NCI-H1417 treated with DMSO at 0.1 percent for 48 hours (cell line): ENCODE measurements at places on chromosomes 16 and 17.

DNA sequence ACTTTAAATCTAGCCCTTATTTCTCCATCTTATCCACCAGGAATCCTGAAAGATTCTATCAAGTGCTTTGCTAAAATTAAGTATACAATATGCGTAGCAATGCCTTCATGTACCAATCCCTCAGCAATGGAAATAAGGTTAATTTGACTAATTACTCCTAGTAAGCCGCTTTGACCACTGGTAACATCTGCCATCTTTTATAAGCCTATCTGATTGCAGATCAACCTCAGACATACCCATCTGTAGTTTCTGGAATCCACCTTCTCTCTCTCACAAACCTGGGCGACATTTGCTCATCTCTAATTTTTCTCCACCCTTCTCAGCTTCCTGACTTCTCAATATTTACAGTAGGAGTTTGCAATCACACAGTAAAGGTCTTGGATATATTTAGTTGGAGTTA is 138.8 kb upstream of the CRHR1 start:
- no peak for DNase-seq

GRCh38 chr16:68299571-68300453 is 10.9 kb downstream of the SLC7A6OS start:
- peak; percentile 63 for DNase-seq

DNA sequence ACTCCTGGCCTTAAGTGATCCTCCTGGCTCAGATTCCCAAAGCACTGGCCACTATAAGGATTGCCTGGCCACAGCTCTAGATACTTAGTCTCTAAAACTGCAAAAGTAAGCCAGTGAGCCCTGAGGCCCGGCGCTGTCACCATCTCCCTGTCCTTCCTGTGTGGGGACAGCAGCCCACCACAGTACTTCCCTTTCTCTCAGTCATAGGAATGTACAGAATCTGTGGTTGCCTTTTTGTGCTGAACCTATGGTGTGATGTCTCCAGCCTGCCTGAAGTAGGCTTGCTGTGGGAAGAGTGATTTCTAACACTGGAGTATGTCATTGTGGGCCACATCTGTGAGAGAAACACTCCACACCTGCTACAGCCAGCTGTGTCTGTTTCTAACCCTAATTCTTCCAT is 24.7 kb downstream of the NTAN1 start:
- DNase-seq: no peak

- DNase-seq: no peak
Measured at GRCh38 chr17:44376124-44376523, 12.5 kb upstream of the FAM171A2 start.

- no peak for DNase-seq
Measured at GRCh38 chr17:2054512-2055291, at the start of gene HIC1. TSS of gene HIC1 (plus strand) at chr17:2055103. CDS start at chr17:2056691, 1,588 bp downstream.

DNA sequence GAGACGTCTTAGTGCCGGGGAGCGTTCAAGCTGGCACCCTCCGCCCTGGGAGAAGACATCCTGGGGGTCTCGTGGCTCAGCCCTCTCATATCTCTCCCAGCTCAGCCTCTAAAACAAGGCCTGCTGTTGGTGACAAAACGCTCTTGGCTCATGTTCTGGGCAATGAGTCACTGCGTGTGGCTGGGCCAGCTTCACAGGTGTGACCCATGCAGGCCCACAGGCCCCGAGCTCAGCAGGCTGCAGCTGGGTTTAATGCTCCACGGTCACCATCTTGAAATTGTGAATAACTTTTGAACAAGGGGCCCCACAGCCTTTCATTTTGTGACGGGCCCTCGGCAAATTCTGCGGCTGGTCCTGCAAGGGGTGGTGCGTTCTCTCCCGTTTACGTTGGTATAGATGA is 22.4 kb downstream of the GAA start:
- DNase-seq: no peak

GRCh38 chr17:18986541-18987229 is 17.9 kb downstream of the FAM83G start:
- no peak for DNase-seq

DNA sequence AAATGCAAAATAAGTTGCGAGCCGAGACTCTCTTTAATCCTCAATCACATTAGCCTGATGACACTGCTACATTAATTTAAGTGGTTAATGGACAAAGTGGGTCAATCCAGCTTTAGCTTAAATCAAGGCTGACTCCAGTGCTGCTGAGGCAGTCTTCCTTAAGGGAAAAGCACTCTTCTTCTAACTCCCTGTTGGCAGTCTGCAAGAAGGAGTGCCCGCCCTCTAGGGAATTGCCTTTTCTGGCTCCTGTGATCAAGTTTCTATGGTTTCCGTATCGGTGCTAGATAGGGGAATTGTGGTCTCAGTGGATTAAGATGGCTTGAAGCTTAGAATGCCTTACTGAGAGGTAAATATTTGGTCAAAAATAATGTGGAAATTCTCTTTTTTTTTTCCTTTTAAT is 41.0 kb downstream of the HS3ST3B1 start:
- no peak for DNase-seq

DNA sequence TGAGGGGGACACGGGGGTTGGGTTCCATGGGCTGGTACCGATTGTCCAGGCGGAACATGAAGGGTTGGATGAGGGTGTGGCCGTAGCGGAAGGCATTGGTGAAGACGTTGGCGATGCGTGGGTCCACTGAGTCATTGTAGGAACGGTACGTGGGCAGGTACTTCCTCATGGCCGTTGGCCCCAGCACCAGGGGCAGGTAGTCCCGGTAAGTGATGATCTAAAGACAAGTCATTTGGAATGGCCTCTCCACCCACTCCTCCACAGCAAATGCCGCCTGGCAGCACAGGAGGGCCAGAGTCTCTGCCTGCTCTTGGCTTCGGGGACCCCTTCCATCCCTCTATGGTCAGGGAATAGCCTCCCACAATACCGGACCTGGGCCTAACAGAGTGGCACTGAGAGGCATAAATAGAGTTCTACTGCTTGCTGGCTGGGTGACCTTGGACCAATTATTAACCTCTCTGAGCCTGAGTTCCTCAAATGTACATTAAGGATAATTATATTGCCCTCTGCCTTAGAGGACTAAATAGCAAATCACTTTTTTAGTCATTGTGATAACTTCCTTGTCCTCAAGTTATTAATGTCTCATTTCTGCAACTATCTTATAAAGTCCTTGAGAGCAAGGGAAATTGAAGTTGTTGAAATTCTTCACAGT is 7.2 kb downstream of the MPO start:
- no peak for DNase-seq

DNA sequence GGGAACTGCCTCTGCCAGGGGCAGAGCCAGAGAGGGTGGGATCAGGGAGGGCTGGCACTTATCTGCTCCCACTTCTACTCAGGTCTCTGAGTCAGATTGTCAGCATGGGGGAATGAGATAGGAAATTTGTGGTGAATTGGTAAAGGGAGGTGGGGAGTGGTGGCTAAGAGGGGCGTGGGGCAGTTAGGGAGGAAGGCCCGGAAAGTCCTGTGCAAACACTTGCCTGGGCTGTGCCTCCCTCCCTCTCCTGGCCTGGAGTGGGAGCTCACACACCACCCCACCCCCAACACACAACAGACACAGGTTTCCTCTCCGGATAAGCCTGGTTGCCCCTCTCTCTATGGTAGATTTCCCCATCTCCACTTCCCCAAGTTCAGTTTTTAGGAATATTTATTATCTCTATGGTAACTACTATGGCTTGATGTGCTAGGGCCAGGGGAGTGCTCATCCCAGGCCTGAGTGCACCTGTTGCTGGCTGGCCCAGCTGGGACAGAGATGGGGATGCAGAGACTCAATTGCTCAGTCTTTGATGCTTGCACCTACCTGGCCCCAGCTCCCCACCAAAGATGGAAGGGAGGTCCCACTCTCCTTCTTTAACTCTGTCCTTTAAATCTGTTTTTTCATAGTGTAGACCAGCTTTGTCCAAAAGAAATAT is 2.7 kb downstream of the SPNS2 start:
- no peak for DNase-seq

DNA sequence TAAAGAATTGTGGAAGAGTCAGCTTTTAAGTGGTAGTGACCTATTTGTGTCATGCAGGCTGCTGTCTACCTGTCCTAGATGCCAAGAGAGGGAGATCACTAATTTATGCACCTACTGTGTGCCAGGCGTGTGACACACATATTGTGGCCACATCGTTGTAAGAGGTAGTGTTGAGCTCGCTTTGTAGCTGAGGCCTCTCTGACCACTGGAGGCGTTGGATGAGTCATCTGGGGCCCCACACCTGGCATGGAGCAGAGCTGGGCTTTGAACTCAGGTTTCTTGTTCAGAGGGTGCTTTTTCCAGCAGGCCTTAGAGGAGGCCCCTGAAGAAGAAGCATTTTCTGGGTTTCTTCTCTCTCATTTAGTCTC is 52.3 kb upstream of the LGALS9 start:
- DNase-seq: no peak

DNA sequence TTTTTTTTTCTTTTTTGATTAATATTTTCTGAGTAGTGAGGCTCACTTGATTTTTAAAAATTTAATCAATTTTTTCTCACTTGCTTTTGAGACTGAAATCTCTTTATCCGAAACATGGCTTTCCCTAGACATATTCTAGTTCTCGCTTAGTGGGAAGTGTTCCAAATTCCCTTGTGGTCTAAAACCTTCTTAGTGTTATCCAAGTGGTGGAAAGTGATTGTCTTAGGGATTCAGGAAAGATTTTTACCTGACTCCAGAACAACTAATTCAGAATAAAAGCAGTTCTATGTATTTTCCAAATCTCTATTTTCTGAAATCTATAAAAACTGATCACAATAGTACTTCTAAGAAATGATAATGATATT is 178.8 kb downstream of the MAP2K6 start:
- DNase-seq: no peak

- peak; percentile 80 for DNase-seq
Measured at GRCh38 chr17:38745545-38745944, 2.6 kb downstream of the PCGF2 start.
